ENCODE measurements at places on chromosomes 7 and 10.

- no peak for DNase-seq
These were observed 44.4 kb upstream of the LOXL4 start for GRCh38 chr10:98312349-98312748.

GRCh38 chr7:121404348-121404747 lies 8.2 kb upstream of the FAM3C start:
- DNase-seq: no peak

DNA sequence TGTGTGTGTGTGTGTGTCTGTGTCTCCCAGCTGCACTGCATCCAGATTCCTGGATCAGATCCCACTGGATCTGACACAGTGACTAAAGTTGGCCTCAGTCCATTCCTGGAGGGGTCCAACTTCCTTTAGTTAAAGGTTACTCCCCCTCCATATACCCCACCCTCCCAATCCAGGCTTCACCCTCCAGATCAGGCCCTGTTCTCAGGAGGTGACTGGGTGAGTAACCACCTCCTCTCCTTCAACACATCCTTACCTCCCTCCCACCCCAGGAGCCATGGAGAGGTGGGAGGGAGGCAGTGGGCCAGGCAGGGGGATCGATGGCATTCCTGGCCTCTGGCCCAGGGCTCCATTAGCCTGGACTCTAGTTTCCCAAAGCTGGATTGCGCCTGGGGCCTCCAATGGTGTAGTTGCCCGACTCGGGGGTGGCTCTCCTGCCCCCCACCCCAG lies 11.3 kb downstream of the KCNIP2 start:
- DNase-seq: no peak

- no peak for DNase-seq
These were observed 212.9 kb upstream of the SEMA3E start for GRCh38 chr7:83861876-83862275.

GRCh38 chr7:39621261-39621660 lies 2.1 kb upstream of the RALA start:
- DNase-seq: no peak

GRCh38 chr10:35225204-35225603 lies 98.6 kb downstream of the CREM start:
- no peak for DNase-seq

DNA sequence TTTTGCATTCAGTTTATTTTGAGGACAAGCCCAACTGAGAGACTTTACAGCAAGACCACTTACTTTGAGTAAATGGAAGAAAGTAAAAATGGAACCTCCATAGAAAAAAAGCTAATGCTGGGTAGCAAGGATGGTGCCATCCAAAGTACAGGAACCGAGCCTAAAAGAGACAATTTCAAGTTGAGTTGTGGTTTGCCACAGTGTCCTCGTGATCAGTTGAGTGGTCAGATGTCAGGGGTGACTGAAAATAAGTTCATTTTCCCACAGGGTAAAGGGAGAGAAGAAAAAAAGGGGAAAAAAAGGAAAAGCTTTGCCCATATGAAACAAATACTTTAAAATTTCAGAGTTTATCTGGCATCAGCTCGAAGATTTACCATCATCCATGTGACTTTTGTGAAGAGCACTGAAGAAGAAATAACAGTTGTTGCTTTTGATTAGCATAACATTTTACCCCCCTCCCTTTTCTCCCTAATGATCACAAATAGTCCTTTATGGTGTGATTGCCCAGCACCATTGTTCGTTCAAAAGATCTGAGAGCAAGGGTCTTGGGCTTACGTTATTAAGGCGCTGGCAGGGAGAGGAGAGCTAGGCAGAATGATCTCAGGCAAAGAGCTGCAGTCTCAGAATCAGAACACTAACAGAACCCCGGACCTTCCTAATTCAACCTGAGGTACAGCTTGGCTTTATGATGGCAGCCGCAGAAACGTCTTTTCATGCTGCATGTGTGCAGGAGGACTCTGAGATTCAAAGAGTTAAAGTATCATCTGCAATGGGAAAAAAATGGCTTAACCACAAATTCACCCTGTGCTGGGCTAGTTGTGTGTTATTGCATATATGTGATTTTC lies 338.1 kb downstream of the RNLS start:
- no peak for DNase-seq

DNA sequence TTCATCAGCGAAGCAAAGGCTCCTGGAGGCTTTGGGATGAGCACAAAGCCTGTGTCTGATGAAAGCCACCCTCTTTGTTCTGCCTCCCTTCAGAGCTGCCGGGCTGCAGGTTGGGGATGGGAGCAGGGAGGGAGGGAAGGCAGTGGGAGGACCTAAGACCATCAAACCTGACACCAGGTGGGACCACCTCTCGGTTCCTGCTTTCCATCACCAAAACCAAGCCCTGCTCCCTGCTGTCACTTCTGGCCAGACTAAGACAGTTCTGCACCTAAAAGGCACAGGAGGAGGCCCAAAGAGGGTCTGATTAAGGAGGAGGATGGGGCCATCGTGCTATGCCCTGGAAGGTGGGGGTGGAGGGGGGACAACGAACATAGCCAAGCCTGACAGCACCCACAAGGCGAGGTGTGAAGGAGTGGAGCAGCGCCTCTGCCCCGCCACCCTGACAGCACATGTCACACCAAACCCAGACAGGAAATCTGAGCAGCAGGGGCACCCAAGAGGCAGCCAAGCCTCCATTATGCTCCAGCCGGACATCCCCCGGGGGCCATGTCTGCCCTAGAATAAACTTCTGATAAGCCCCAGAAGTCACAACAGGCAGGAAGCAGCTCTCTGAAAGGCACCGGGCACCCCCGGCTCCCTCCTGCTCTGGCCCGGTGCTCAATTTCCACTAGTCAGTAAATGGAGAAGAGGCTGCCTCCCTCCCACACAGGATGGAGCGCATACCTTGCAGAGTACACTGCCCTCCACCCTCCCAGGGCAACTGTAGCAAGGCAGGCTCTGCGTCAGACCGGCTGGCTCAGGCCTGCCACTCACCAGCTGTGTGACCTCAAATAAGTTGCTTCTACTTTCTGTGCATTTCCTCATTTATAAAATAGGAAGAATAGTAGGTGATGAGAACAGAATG lies 48.9 kb downstream of the DLG5 start:
- DNase-seq: no peak

- no peak for DNase-seq
These were observed 59.8 kb downstream of the HK1 start for GRCh38 chr10:69338133-69338456.

DNA sequence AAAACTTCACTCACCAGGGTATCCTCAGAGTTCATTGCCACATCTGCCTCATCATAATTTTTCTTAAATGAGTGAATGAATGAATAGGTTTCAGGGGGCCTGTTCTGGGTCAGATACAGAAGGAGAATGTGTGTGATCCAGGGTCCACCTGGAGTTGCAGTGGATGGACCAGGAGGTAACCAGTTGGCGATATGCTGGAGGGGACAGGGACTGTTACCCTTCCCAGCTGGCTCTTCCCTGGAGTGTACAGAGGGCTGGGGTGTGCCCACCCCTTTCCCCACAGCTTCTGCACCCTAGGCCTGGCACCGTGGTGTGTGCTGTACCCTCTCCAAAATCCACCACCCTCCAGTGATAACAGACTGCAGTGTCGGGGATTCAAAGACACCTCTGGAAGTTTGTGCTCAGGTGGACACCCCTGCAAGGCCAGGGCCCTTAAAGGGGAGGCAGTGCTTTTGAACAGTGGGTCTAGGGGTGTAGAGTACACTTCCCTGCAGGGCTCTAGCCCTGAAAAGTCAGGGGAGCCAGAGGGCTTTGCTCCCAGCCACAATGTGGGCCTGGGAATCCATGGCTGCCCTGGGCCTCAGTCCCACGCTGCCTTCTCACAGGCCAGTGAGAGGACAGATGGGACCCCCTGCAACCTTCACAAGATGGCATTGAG lies 134.4 kb upstream of the UNC5B start:
- peak; percentile 70 for DNase-seq

DNA sequence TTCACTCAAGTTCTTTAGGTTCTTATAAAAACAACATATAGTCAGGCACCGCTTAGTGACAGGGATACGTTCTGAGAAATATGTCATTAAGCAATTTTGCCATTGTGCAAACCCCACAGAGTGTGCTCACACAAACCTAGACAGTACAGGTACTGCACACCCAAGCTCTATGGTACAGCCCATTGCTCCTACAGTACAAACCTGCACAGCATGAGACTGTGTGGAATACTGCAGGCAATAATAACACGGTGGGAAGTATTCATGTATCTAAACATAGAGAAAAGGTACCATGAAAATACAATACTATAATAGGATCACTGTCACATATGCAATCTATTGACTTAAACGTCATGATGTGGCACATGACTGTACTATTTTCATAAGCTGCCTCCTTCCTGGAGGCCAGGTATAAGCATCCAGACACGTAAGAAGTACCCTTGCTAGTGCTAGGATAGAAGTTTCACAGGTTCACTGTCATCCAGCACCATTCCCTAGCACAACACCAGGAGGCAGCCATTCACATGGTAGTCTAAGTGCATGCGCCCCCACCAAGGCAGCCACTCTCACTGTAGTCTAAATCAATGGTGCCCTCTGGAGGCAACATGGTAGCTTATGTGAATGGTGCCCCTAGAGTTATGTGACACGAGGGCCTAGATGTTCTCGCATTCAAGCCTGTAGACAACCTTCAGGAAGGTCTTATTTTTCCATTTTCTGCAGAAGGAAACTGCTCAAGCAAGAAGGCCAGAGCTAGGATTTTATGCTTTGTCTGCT lies 98.5 kb downstream of the ARHGAP22 start:
- no peak for DNase-seq

DNA sequence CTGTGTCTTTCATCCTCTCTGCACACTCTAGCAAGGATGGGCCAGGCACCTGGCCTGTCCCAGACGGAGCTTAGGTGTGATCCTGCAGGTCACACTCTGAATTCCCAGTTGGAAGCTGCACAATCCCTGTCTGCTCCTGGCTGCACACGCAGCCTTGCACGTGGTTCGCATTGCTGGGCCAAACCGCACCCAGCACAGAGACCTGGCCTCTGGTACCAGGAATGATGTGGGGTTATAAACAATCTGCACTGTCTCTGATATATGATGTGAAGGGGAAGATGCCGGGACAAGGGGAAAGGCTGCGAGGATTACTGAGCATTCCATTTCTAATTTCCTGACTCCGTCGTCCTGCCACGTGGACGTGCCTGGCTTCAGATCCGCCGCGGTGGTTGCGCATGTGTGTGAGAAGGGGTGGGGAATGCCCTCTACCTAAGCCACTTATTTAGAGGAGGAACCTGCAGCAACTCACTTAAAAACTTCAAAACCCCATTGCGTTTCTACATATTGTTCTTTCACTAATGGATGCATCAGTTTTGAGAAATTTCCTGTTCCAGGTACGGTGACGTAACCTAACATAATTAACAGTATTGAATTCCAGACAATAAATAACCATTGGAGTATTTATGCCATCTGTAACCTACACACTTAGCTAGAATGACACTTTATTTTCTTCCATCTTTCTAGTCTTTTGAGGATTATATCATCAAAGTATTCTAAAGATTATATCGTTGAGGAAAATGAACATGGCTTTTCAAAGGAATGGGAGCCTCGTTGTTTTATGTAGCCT lies 559.7 kb upstream of the MGMT start:
- DNase-seq: no peak

DNA sequence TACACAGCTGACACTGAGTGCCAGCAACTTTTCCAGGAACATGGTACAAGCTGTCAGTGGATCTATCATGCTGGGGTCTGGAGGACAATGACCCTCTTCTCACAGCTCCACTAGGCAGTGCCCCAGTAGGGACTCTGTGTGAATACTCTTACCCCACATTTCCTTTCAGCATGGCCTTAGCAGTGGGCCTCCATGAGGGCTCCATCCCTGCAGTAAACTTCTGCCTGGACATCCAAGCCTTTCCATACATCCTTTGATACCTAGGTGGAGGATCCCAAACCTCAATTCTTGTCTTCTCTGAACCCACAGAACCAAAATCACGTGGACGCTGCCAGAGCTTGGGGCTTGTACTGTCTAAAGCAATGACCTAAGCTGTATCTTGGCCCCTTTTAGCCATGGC lies 116.8 kb downstream of the IQUB start:
- DNase-seq: no peak

- DNase-seq: no peak
These were observed 248.0 kb downstream of the PRPF18 start for GRCh38 chr10:13834581-13835286.

- no peak for DNase-seq
These were observed 38.8 kb upstream of the FAM20C start for GRCh38 chr7:153604-154003.

GRCh38 chr7:39367451-39367850 lies 198.8 kb upstream of the YAE1 start:
- DNase-seq: no peak

DNA sequence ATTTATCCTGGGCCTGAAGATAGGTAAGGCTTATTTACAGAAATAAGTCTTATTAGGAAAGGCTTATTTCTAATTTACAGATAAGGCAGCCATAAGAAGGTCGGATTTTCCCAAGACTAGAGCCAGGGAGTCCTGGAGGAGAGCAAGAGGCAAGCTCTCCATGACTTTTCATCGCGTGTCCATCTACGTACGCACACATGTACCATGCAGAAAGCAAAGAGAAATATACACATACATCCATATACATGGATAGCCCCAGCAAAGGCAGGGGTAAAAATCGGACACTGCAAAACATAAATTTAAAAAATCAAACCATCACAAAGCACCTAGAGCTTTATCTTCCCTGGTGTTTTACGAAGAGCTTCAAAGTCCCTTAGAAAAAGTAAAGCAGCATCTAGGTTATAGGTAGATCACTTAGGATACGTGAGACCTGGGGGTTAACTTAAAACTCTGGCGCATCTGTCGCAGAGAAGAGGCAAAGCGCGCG lies 25.8 kb upstream of the ZRANB1 start:
- DNase-seq: no peak

GRCh38 chr7:21639206-21639868 lies 96.5 kb downstream of the DNAH11 start:
- no peak for DNase-seq

- no peak for DNase-seq
These were observed 18.4 kb downstream of the RCC1L start for GRCh38 chr7:75055155-75055554.

- no peak for DNase-seq
These were observed 4.7 kb downstream of the COPS6 start for GRCh38 chr7:100093498-100093897.

DNA sequence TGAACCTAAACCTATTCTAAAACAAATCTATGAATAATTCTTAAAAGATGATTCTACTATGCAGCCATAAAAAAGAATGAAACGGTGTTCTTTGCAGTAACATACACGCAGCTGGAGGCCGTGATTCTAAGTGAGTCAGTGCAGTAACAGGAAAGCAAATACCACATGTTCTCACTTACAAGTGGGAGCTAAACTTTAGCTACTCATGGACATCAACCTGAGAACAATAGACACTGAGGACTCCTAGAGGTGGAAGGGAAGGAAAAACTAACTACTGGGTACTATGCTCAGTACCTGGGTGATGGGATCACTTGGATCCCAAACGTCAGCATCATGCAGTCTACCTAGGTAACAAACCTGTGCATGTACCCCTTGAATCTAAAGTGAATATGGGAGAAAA lies 575.0 kb upstream of the MGMT start:
- DNase-seq: no peak

All from vagina (tissue), 2 donors.